ENCODE measurements at places on chromosomes 5 and 9.

DNA sequence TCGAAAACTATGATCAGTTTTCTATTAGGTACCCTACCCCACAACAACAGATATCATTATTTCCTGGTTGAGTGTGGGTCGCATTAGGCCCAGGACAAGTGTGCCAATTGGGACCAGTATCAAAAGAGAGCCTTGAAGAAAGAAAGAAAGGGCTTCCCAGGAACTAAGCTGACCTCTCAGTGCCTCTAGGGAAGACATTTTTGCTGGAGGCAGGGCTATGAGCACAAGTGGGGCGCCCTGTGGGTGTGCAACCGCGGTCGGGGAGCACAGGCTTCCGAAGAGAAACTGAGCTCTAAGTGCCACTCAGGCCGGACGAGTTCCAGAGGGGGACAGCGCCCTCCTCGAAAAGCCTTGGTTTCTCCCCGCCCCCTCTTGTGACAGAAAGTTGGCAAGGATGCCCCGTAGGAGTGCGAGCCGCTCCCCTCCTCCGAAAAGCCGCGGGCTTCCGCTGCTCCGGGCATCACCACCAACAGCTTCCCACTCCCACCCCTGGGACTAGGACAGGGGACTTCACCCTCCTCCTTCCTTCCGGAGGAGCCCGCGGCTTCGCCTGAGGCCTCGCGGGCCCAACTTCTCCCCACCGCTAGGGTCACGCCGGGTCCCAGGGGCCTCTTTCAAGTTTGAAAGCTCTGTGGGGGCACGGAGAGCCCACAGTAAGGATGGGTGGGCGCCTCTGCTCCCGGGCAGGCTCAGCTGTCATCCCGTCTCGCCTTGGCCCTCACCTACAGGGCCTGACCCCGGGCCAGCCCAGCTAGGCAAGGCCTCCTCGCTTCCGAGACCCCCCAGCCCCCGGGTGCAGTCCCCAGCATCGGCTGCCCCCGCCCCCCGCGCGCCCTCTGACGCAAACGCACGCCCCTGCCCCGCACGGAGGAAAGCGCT lies 2.0 kb downstream of the NR2F1-AS1 start:
- DNase-seq = no peak

DNA sequence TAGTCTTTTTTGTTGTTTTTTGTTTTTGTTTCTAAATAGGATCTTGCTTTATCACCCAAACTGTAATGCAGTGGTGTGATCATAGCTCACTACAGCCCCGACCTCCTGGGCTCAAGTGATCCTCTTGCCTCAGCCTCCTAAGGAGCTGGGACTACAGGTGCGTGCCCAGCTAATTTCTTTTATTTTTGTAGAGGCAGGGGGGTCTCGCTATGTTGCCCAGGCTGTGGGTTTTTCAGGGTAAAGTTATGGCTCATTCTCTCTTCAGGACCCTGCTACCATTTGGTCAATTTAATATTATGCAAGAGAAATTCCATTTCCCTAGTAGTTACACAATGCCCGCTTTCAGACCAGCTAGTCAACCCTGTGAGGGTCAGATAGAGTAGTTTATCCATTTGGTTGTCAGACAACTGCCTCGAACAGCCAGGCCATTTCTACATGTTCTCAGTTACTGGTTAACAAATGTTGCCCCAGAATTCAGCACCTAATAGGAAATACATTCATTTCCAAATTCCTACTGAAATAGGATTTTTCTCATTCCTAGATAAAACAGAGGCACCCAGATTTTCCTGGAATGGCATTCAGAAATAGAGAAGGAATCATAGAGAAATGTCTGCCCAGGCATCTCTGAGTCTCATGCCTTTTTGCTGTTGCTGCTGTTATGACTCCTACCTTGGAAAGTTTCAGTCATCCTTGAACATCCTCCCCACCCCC lies 6.4 kb upstream of the GLIS3 start:
- DNase-seq = no peak

GRCh38 chr5:171597946-171598640 lies 178.6 kb downstream of the FGF18 start:
- no peak for DNase-seq

- DNase-seq = no peak
Observed at GRCh38 chr9:125472926-125473701, 211.5 kb downstream of the GAPVD1 start.

- no peak for DNase-seq
Observed at GRCh38 chr5:143717400-143717799, 94.6 kb upstream of the HMHB1 start.

- no peak for DNase-seq
Observed at GRCh38 chr5:137858954-137859353, 8.7 kb upstream of the MYOT start.

GRCh38 chr5:138900281-138900965 lies 25.3 kb upstream of the LRRTM2 start:
- no peak for DNase-seq

GRCh38 chr9:114221706-114222465 lies 66.5 kb downstream of the COL27A1 start:
- DNase-seq = no peak

- DNase-seq = no peak
Observed at GRCh38 chr5:100472091-100472490, 63.1 kb upstream of the FAM174A start.

DNA sequence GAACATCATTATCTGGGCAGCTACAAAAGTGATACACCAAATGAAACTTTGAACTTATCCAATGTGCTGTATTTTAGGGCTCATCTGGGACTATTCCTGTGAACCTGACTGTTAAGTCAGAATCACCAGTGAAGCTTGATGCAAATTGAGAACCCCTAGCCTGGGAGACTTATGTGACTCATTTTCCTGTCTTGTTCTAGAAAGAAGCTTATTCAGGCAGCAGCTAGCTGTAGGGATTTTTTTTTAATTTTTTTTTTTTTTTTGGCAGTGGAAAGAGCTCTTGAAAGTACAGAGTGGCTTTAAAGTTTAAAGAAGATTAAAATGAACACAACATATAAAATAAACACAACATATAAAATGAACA lies 81.1 kb upstream of the TNFAIP8 start:
- no peak for DNase-seq

- DNase-seq = no peak
Observed at GRCh38 chr5:37189355-37189754, 59.8 kb downstream of the CPLANE1 start.

DNA sequence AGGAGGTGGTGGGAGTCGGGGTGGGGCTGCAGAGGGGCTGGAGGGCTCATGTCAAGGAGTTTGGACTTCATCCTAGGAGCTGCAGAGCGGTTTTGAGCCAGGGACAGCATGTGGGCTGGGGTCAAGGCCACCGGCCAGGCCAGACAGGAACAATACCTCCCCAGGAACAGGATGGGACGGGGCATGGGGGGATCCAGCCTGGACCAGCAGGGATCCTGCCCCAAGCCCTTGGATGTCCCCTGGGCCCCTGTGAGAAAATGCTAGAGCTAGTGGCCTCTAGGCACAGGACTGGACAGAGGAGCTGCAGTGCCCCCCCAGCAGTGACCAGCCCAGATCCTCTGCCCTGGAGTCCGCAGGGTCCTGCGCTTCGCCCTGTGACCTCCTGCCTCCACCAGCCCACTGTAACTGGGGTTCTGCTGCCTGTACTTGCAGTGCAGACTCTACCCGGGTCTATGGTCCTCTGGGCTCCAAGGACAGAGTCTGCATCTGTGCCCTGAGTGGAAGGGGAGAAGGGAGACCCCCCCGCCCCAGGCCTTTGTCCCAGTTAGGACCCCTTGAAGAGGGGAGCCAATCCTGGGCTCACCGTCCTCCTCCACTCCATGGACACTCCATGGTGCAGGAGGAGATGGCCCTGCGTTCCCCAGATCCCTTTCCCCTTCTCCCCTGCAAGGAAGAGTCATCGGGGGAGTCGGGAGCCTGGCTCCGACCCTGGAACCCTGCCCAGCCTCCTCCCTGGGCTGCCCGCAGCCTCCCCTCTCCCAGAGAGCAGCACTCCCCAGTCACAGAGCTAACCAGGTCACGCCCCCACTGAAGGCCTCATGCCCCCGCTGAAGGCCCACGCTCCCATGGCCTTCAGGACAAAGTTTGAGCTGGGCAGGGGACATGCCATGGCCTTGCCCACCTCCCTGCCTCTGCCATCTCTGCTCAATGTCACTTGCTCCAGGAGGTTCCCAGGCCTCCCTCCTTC lies 3.0 kb upstream of the MXD3 start:
- DNase-seq = no peak

GRCh38 chr9:14218253-14218652 lies 95.7 kb downstream of the NFIB start:
- DNase-seq = no peak

- DNase-seq = no peak
Observed at GRCh38 chr5:76583163-76584047, 39.8 kb downstream of the F2RL2 start.

- no peak for DNase-seq
Observed at GRCh38 chr9:126592461-126592860, 21.3 kb upstream of the LMX1B start.

DNA sequence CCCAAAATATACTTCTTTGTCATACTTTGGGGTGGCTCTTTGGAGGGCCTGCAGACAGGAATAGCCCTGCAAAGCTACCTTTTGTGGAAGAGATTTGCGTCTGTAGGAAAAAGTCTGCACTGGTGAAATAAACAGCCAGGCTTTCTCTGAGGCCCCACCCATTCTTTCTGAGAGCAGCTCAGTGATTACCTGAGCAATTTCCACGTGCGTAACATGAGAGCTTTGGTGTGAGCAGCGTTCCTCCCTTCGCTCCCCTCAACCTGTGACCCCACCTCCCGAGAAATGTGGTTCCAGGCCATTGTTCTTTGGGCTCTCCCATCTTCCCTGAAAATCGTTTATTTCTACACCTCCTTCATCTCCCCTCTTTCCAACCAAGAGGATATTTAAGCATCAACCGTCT lies 23.8 kb upstream of the FBP1 start:
- no peak for DNase-seq

GRCh38 chr9:71861618-71862017 lies 49.4 kb downstream of the ABHD17B start:
- DNase-seq = no peak

- no peak for DNase-seq
Observed at GRCh38 chr9:129816501-129817435, 7.2 kb downstream of the TOR1A start.

- no peak for DNase-seq
Observed at GRCh38 chr5:14812166-14812565, 59.4 kb downstream of the ANKH start.

DNA sequence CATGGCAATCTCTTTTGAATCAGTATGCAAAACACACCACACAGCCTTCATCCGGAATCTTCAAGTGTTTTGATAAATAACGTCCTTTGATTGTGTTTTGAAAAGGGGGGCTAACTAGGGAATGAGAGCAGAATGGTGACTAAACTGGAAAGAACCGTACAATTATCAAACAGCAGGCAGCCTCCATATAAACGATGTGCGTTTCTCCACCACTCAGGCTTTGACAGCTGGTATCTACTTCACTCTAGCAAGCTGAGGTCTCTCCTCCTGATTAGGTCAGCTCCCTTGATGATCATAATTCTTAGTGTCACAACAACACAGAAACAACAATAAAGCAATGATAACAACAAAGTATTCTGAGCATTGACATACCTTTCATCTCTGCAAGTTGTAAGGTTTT lies 465.9 kb downstream of the TUSC1 start:
- DNase-seq = no peak

DNA sequence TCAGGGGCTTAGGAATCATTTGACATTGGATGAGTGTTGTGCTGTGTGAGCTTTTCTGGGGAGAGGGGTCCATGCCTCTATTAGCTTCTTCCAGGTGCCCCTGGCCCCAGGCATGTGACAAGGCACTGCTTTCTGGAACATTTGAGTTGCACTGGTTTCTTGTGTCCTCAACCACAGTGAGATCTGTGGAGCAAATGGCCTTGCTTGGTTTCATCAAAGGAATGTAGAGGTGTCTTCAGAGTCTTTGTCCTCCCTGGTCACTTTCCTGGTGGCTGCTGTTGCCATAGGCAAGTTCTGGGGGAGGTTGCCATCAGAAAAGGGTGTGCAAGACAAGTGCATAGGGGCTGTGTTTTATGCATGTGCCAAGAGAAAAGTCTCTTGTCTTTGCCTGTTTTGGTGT lies 157.5 kb downstream of the MACROH2A1 start:
- no peak for DNase-seq

DNA sequence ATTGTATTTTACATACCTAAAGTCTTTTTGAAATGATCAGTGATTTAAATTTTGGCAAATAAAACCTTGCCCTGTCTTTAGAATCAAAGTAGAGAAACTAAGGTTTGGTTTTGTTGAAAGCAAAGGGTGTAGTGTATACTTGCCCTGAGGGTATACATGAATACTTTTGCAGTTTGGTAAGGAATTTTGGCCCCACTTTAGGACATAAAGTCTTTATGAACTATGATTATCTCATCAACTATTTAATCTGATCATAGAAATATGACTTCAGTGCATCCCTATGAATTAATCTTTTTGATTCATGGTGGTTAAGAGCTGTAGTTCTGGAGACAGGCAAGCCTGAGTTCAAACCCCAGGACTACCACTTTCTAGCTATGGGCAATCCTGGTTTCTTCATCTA lies 17.7 kb downstream of the RAD1 start:
- no peak for DNase-seq

- no peak for DNase-seq
Observed at GRCh38 chr5:111299067-111299481, 74.9 kb downstream of the CAMK4 start.
